T-helper 1 cell (primary cell): ENCODE measurements at places on chromosomes 7 and 10.

DNA sequence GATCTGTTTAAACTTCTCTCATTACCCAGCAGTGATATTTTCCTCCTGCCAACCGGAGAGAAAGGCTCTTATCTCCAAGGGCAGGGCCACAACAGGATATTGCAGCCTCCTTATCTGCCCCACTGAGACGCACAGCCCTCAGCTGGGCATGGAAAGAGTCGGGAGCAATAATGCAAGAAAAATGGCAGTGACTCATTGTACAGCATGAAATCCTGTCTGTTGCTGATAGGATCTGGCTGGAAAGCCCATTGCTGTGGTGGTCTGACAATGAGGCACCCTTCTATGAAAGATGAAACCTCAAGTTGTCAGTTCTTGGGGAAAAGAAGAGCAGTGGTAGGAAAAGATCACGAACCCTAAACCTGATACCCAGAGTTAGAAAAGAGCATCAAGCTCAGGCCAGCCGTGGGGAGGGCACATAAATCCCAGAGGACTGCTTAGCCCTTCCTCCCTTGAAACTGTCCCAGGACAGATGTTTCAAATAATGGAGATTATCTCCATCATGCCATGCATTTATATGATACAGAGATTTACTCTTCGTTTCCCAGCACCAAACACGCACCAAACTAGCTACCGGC, 47.0 kb upstream of the FIGNL1 start:
- DNase-seq = no peak

GRCh38 chr7:1617957-1618356, 48.1 kb upstream of the PSMG3 start:
- DNase-seq = no peak

DNA sequence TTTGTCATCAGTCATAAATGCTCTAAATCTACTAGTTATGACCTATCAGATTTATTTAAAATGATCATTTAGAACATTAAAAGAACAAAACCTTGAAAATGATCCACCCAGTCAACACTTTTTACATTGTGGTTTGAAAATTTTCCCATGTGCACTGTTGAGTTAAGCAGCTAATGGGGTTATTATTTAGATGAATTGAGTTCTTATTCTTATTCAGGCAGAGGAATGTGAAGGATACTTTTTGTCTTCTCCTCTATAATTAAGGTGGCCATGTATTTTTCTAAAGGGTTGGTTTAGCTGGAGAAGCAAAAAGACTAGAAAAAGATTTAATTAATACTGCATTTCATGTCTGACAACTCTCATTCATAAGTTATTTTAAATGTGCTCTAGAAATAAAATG, 74.9 kb upstream of the FEZF1 start:
- no peak for DNase-seq

GRCh38 chr7:73739387-73739767, 775 bp upstream of the ABHD11 start:
- no peak for DNase-seq

GRCh38 chr10:101749047-101750016, 26.6 kb downstream of the FGF8 start:
- DNase-seq = no peak

GRCh38 chr10:94180576-94180975, 182.2 kb downstream of the NOC3L start:
- no peak for DNase-seq

DNA sequence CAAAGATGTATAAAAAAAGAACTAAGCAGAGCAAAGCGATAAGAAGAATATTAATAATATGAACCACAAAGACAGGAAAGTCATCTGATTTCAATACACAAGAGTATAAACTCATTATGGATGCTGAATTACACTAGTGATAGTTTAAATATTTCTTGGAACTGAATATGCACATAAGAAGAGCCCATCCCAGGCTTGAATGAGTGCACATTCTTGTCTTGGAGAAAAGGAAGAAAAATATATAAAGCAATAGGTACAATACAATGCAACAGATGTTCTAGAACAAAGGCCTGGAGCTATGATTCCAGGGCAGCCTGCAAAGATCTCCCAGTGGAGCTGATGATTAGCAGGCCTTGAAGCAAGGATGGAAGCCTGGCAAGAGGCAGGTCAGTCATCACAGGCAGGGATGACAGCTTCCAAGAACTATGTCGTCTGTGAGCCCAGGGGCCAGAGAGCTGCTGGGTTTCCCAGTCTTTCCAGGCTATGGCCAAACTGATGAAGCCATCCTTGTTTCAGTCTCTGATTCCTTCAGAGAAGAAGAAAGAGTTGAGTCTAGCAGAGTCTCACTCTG, 277.6 kb downstream of the KCNMA1 start:
- DNase-seq = no peak

DNA sequence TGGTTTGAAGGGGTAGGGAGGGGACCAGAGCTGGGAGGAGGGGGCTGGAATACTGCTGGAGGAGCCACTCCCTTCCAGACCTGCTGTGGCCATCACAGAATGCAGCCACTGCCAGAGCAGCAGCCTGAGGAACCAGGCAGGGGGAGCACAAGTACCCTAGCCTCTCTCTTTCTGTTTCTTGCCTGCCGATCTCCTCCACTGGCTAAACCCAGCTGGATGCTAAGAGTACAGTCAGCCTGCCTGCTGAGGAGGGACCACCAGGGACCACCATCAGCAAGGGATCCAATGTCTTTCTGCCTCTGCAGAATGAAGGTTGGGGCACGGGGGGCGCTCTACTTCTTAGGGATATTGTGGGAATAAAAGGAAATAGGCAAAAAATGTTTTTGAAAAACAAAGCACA, 4.7 kb downstream of the BLVRA start:
- no peak for DNase-seq
